ENCODE measurements at places on chromosomes 1 and 21.

DNA sequence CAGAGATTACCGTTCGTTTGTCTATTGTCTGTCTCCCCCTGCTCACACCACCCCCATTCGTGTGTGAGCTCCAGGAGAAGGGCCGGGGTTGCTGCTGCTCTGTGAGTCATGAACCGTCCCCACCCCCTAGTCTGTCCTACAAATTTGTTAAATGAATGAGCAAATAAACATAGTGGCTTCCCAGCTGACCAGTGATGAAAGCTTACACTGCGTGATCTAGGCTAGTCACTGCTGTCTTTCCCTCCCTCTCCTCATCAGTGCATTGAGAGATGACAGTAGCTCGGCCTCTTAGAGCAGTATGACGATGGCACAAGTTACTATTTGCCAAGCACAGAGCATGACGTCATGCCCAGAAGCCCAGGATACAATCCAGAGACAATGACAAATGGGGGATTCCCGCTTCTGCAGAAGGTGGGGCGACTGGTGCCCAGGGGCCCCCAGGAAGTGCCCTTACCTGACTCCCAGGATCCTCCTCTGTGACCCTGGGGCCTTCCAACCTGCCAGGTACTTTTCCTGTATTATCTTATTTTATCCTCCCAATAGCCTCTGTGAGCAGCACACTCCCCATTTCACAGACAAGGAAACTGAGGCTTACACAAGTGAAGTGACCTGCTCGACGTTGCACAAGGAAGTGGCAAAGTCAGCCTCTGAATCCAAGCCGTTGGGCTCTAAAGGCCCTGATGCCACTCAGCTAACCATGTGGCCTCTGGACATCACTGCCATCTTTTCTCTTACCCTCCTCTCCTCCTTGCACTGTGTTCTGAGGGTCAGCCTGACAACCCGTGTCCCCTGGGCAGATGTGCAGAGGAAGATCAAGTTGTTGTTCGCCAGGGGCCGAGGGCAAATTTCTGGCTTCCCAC, 8.6 kb upstream of the EPHA2 start:
- DNase-seq: peak; percentile 82

GRCh38 chr1:113686891-113687618, 72.2 kb downstream of the PHTF1 start:
- no peak for DNase-seq

DNA sequence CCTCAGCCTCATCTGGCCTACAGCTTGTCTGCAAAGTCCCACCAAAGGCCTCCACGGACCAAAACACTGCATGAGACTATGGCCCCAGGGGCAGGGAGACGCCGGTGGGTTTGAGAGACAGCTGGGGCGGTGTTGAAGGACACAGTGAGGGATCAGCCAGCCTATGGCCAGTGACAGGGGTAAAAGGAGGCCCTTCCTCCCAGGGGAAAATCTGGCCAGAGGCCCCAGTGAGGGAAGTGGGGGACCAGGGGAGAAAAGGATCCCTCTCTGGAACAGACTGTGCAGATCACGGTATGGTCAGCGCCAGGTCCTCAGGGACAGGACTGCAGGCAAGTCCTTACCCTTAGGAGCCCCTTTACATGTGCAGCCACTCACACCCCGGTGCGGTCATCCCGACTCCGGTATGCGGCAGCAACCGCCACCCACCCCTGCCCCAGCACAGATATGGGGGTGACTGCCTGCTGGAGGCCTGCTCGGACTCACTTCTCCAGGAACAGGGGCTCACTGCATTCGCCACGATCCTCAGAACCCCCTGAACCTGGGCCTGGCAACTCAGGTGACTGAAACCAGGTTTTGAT, 1.3 kb downstream of the CERS2 start:
- DNase-seq: no peak

- DNase-seq: no peak
These were observed 21.1 kb upstream of the SH2D5 start for GRCh38 chr1:20753589-20753988.

DNA sequence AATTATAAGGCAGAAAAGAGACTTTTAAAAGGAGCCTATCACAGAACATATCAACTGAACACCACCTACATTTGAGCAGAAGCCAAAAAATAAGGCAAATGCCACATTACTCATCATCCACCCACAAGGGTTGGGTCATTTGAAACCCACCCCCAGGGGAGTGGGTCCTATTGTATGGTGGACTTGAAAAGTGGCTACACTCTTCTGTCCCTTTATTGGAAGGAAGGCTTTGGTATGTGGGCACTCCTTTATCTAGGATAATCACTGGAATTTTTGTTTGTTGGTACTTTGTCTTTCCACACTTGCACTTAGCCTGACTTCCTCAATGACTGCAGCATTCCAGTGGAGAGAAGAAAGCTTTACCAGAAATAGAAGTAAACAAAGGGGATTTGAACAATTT, 157.2 kb upstream of the COL11A1 start:
- no peak for DNase-seq

DNA sequence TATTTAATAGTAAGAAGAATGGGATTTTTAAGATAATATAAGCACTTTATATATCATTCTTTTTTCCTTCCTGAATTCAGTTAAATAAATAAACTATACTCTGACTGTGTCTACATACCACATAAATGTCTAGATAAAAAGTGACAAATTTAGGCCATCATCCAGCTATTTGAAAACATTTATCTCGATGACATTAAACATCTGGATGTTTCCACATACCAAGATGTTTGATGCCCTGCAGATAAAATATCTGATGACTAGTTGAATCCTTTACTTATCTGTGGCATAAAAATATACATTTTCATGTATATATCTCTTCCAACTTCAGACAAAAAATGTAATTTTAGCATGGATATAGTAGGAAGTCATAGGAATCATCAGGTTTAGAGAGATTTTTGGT, 348.3 kb downstream of the DPYD start:
- DNase-seq: no peak

Data from HuH-7 (cell line).